Breast epithelium (tissue), 4 donors: ENCODE measurements at places on chromosomes 11 and 22. TPM values are rescaled to one million over a fixed set of nuclear protein-coding genes. Genes with fewer than 3 reads are reported as not detected.

DNA sequence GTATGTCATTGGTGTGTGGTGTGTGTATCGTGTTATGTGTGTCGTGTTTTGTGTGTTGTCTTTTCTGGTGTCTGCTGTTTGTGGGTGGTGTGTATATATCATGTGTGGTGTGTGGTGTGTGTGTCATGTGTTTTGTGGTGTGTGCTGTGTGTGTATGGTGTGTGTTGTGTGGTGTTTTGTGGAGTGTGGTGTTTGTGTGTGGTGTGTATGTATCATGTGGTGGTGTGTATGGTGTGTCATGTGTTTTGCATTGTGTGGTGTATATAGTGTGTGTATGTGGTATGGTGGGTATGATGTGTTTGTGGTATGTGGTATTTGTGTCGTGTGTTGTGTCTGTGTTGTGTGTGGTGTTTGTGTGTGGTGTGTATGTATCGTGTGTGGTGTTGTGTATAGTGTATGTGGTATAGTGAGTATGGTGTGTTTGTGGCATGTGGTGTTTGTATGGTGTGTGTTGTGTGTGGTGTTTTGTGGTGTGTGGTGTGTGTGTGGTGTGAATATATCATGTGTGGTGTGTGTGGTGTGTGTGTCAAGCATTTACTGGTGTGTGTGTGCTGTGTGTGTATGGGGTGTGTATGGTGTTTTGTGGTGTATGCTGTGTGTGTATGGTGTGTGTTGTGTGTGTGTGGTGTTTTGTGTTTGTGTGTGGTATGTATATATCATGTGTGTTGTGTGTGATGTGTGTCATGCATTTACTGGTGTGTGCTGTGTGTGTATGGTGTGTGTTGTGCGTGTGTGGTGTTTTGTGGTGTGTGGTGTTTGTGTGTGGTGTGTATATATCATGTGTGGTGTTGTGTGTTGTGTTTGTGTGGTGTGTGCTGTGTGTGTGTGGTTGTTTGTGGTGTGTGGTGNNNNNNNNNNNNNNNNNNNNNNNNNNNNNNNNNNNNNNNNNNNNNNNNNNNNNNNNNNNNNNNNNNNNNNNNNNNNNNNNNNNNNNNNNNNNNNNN lies 12.7 kb downstream of the PIM3 start:
- DNase-seq = no peak

GRCh38 chr11:17208257-17208999 lies 642 bp upstream of the PIK3C2A start:
- peak; percentile 55 for DNase-seq

- no peak for DNase-seq
Observed at GRCh38 chr11:36431429-36432092, 78.5 kb downstream of the TRAF6 start.

DNA sequence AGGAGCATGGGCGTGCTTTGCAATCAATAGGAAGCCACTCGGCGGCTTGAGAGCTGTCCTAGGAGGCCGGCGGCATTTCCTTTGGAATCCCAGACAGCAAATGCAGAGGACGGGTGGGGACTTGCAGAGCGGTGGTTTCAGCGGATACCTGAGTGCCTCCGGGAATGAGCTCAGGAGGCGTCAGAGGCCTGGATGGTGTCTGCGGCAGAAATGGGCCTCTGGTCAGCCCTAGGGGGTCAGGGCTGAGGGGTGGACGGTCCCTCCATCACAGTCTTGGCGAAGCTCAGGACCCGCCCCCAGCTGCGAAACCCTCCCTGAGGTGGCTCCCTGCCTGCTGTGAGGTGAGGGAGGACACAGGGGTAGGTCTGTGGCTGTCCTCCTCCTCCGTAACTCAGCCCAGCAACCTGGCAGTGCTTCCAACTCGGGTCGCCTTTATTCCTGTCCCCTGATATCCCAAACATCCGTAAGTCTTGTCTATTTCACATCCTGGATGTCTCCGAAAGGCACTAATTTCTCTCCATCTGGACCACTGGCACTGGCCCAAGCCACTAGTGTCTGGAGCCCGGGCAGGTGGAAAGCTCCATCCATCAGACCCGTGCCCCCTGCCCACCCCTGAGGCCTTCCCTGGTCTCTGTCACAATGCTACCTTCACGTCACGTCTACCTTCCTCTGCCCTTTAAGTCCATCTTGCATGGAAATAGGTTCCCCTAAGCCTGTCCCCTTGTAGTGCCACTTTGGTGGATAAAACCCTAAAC lies 686.6 kb downstream of the BRD1 start:
- DNase-seq = no peak

GRCh38 chr22:28435982-28436381 lies 243.7 kb downstream of the TTC28 start:
- DNase-seq = no peak

DNA sequence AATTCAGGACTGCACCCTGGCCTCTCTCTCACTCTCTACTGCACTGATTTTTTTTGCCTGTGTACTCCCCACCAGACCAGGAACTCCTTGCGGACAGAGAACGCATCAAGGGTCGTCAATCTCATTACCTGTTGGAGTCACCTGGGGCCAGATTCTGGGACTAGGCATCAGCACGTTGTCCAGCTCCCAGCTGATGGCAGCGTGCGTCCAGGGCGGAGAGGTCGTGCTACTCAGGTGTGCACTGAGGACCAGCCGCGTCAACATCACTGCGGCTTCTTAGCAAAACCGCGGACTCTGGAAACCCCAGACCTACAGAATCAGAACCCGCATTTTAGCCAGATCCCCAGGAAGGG lies 13.1 kb downstream of the KCNJ5 start:
- DNase-seq = no peak

DNA sequence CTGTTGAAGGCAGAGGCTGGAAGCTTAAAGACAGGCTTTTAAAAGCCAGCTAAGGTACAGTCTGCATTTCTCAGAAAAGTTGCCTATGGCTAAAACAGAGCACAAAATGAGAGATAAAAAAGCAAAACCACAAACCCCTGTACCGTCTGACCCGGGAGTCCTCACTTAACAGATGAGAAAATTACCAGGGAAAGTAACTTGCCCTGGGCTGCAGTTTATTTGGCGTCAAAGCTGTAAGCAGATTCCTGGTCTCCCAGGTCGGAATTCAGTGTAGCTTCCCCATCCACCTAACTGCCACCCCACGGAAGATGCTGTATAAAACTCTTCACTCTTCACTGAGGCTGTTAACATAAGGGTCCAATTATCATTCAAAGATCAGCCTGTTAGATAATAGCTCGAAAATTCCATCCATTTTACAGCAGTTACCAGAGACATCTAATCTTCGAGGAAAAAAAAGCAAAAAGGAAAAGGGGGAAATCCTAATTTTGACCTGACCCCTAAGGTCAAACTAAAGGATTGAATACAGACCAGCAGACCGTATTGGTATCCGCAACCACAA lies 1.5 kb downstream of the TCF20 start:
- DNase-seq = no peak

- DNase-seq = no peak
Observed at GRCh38 chr22:45638834-45639746, 32.5 kb upstream of the ATXN10 start.

DNA sequence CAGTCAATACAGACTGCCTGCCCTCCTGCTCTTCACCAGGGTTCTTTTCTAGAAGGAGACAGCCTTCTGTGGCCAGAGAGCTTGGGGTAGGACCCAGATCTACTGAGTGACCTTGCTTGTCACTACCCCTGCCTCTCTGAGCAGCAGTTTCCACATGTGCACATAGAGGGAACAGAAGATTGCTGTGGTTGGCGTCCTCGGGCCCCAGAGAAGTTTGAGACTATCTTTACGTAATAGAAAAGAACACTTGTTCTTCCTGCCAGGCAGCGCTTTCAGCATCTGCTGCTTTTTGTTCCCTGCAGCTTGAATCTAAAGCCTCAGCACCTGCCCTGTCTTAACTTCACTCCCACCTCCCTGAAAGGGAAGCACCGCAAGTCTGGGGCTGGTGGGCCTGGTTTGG lies 1.9 kb upstream of the FKBP2 start:
- DNase-seq = no peak

DNA sequence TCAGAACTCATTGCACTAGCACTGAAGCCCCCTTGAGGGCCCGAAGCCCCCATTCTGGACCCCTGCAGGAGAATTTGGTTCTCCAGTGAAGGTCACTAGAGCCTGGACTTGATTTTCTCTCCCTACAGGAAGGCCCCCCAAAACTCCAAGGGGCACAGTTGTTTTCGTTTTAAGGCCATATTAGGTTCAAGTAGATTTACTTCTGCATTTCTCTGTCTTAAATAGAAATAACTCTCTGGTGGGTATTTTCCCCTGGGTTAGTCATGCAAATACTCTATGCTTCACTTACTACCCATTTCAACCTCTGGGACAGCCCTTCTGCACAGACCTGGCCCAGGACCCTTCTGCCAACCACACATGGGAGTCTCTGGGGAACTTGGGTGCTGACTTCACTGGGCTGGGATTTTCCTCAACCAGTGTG lies 41.6 kb downstream of the WEE1 start:
- no peak for DNase-seq

GRCh38 chr22:39282645-39283321 lies 36.6 kb downstream of the RPL3 start:
- DNase-seq = no peak

DNA sequence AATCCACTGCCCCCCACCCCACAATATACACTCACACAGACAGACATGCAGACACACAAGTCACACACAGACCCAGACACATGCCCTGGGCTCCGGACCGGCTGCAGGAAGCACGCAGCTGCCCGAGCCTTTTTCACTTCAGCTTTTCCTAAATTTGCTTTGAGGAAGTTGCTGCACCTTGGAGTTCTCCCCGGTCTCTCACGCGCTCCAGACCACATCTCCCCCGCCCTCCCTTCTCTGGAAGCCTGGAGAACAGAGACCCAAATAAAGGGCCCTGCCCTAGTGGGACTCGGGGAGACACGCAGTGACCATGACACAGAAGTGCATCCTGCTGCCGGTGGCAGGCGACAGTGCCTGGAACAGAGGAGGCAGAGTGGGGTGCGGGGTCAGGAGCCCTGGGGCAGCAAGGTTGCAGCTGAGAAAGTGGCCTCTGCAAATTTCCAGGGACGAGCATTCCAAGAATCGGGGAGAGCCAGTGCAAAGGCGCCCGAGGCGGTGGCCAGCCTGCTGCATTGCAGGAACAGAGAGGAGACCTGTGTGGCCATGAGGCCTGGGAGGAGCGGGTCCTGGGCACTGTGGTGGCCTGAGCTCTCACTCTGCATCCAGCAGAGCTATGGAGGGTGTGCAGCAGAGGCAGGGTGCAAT lies 19.1 kb downstream of the RPL3 start:
- DNase-seq = no peak

DNA sequence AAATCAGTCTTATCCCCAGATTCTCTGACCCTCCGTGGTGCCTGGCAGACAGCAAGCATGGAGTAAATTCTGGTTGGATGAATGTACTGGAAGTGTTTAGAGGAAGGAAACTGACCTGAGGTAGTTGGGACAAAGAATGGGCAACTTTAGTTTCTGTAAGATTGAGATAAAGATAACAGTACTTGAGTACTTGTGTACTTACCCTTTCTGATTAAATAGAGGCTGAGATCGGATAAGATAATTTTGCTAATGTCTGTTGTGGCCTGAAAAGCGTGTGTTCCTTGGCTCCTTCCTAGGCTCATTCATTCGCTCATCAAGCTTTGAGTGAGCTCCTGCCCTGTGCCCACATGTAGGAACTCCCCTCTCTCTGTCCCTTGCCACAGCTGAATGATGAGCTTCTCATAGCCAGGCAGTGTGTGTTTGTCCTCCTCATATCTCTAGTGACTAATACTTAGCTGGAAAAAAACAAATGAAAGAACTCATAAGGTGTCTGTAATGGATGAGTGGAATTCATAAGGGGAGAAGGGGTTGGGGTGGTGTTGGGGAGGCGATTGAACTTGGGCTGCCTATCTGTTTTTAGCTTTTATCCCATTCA lies 118.1 kb downstream of the DBX1 start:
- DNase-seq = no peak

DNA sequence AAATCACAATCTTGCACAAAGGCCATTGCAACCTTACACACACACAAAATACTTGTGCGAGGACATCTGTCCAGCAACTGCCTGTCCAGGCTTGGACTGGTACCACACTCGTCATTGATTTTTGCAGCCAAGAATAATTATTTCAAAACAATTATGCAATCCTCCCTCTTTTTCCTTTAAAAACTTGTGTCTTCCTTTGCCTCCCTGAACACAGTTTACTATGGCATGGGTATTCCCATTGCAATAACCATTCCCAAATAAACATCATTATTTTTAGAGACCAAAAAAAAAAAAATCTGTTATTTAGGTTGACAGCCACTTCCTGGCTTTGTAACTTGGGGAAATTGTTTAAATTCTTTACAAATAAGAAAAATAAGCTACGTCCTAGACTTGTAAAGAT lies 54.0 kb downstream of the C11orf91 start:
- no peak for DNase-seq

DNA sequence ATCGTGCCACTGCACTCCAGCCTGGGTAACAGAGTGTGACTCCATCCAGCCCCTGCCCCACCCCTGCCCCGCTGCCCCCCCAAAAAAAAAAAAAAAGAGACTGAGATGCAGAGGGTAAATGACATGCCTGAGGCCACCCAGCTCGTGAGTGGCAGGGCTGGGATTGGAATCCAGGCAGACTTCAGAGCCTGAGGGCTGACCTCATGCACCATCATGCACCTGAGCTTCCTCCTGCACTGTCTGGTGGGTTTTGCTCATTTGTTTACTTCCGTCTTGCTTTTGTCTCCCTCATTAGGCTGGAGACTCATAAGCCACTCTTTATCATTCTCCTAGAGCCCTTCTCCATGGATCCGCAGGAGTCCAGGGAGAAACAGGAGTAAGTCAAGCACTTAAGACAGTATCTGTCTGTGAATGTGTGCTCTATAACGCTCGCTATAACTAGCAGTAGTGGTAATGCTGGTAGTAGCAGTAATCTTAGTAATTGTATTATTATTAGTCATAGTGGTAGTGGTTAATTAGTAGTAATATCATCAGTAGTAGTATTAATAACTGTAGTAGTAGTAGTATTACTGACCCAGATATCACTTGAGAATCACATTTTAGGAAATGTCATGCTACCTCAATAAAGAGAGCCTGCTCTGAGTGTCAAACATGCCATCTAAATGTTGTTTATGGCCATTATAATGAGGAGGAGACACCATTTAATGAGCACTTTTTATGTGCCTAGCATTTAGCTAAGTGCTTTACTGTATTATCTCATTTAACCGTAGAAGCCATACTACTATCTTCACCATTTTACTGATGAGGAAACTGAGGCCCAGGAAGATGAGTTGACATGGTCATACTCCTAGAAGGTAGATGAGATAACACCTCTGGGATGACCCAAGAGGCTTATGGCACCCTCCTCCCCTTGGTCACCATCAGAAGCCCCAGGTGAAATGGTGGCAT lies 85.0 kb downstream of the NAT10 start:
- DNase-seq = no peak

DNA sequence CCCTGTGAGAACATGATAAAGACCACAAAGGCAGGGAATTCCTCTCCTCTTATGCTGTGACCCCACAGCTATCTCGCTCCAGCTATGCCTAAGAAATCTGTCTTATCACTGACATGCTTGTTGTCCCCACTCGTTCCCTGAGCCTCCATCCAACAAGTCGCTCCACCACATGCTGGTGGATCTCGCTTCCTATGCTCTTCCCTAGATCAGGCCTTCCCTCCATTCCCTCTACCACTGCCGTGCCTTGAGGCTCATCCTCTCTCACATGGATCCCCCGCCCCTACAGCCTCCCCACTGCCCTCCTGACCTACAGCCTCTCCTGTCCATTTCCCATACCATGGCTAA lies 1.4 kb upstream of the DGAT2 start:
- DNase-seq = no peak

The NXPE4 gene
- 0.66 TPM for total RNA-seq

The OR8G5 gene
- not detected for total RNA-seq

The RAPSN gene
- total RNA-seq = not detected

The CRY2 gene
- 54.1 TPM for total RNA-seq

The ACRV1 gene
- total RNA-seq = not detected

The LRRC74B gene
- total RNA-seq = not detected

The KRTAP5-2 gene
- not detected for total RNA-seq

The CCDC116 gene
- 0.33 TPM for total RNA-seq

The BDNF gene
- total RNA-seq = not detected

The HOATZ gene
- not detected for total RNA-seq
